ENCODE measurements at places on chromosomes 11 and 22.

GRCh38 chr22:29055192-29055830 is 6.3 kb downstream of the C22orf31 start:
- no peak for DNase-seq

GRCh38 chr22:23833017-23833751 is 5.6 kb downstream of the DERL3 start:
- DNase-seq: no peak

DNA sequence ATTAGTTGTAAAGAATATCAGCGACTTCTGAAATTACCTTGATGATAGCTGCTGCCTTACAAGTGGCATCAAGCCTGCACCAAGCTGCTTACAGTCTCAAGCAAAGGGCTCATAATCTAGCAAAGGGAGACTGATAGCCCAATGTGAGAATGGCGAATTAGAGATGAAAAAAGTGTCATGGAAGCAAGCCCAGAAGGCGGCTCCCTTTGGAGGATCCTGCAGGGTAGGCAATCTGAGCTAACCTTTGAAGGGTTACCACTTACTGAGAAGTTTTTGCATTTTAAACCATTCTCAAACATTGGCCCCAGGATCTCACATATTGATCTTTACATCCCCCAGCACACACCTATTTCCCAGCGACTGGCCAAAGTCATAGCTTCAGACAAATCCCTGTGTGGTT is 18.5 kb downstream of the GAB2 start:
- DNase-seq: no peak

GRCh38 chr11:131546218-131546895 is 175.9 kb downstream of the NTM start:
- DNase-seq: no peak

DNA sequence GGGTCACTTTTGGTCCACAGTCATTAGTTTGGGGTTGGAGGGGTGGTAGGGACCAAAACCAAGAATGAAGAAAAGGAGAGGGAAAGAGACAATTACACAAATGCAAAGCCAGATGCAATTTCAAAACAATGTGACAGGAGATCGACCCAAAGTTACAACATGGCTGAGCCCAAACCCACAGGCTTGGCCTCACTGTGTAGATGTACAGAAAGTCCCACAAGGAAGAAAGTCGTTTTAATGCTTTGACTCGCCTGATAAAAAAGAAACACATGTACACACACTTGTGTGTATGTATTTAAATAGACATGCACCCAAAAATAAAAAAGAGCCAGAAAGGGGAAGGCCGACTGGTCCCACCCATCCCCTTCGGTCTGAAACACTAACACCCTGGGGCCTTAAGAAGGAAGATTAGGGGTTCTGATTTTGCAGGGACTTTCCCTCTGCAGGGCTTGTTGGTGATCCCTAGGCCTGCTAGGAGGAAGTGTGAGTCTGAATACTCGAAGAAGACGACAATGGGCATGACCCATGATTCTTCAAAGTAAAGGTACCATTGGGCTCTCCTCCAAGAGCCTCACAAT is 104.1 kb downstream of the ETS1 start:
- no peak for DNase-seq

DNA sequence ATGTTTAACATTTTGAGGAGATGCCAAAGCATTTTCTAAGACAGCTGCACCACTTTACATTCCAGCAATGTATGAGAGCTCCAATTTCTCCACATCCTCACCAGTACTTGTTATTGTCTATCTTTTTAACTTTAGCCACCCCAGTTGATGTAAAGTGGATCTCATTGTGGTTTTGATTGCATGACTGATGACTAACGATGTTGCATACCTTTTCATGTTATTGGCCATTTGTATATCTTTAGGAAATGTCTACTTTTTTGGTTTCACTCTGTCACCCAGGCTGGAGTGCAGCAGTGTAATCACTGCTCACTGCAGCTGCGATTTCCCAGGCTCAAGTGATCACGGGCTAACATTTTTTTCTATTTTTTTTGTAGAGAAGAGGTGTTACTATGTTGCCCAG is 8.9 kb downstream of the TTC28 start:
- DNase-seq: no peak

DNA sequence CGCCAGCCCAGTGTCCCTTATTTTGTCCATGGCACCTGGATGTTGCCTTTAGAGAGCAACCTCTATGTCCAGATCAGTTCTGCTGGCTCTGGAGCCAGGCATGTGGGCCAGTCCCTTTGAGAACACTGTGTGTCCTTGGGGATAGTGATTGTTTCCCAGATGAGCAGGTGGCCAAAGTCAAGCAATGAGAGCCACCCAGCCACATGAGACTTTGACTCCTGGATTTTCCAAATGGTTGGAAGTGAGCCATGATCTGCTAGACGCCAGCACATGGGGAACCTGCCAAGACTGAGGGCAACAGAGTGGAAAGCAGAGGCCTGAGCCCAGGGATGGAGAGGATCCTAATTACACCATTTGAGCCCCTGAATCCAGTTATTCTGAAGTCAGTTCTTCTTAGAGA is 479.8 kb downstream of the OPCML start:
- DNase-seq: no peak

DNA sequence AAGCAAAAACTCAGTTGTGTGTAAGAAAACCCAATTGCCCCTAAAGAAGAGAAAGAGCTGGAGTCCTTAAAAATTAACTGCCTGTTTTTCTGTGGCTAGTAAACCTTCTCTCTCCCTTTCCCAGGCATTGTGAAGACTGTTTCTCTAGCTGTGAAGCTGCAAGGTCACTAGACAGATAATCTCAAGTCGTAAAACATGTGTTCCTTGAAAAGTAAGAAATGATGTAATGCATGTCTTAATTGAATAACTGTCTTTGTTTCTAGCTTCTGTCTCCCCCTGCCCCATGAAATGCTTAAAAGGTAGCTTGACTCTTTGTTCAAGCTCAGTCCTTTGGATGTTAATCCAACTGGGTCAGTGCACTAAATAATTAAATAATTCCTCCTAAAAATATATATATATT is 29.5 kb upstream of the FAM181B start:
- DNase-seq: no peak

DNA sequence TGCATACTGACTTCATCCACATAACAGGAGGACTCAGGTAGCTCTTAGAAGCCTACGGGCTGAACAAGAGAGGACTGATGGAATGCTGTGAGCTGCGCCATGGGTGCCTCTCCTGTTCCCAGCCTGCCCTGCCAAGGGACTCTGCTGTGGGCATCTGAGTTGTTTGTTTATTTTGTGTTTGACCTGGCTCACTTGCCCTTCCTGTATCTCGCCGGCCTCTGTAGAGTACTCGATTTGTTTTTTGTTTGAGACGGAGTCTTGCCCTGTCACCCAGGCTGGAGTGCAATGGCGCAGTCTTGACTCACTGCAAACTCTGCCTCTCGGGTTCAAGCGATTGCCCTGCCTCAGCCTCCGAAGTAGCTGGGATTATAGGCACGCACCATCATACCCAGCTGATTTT is 1.8 kb downstream of the TTC38 start:
- no peak for DNase-seq

- no peak for DNase-seq
Observed at GRCh38 chr11:69277074-69277809, 16.7 kb upstream of the MYEOV start.

- no peak for DNase-seq
Observed at GRCh38 chr11:44986315-44986714, 35.6 kb upstream of the TP53I11 start.

- DNase-seq: no peak
Observed at GRCh38 chr11:70024036-70024772, 53.9 kb upstream of the ANO1 start.

- DNase-seq: no peak
Observed at GRCh38 chr11:19259487-19260345, 19.0 kb upstream of the E2F8 start.

DNA sequence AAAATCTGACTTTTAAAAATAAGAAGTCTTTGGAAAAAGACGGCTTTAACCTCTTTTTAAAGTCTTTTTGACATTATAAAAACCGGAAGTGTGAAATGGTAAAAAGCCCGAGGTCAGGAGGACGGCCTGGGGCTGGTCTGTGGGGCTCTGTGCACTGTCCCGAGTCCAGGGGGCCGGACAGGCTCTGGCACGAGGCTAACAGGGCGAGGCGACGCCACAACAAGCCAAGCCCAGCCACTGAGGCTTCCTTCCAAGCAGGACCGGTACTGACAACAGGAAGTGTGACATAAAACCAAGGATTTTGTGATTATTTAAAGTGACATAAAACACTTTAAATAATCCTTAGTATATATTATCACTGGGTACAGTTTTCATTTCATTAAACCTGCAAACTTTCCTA is 39.2 kb downstream of the BRD1 start:
- DNase-seq: no peak

DNA sequence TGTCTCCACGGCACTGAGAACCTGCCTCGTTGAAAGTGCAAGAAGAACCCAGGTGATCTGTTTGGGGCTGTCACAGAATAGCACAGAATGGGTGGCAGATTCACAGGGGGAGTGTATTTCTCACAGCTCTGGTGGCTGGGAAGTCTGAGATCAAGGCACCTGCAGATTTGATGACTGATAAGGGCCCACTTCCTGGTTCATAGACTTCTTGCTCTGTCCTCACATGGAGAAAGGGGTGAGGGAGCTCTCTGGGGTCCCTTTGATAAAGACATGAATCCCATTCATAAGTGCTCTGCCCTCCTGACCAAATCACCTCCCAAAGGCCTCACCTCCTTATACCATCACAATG is 198.5 kb upstream of the SORL1-AS1 start:
- DNase-seq: no peak

GRCh38 chr11:132874638-132875037 is 657.7 kb downstream of the OPCML start:
- DNase-seq: no peak

- no peak for DNase-seq
Observed at GRCh38 chr22:22080270-22080669, 97.7 kb upstream of the TOP3B start.

DNA sequence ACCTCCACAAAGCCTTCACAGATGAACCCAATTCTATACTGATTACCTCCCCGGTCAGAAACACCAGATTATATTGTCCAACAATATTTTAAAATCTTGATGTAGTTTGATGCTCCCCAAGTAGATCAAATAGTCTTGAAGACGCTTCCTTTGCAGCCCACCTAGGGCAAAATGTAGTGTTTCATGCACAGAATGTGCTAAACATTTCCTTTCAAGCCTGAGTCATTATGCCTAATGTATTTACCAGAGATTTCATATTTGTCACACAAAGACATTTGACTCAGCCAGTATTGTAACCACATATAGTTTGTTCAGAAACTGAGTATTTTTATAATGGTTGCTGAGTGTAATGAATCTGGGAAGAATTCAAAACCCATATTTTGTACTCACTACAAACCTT is 1396.8 kb downstream of the LRRC4C start:
- no peak for DNase-seq
